NCI-H1930 (cell line): ENCODE measurements at places on chromosomes 12 and 14.

- no peak for DNase-seq
Measured at GRCh38 chr14:94145902-94146527, 16.6 kb upstream of the IFI27L2 start.

- DNase-seq, result no peak
Measured at GRCh38 chr12:104969343-104969742, 11.3 kb upstream of the SLC41A2 start.

GRCh38 chr12:73935817-73936216 lies 601.8 kb upstream of the ATXN7L3B start:
- no peak for DNase-seq

DNA sequence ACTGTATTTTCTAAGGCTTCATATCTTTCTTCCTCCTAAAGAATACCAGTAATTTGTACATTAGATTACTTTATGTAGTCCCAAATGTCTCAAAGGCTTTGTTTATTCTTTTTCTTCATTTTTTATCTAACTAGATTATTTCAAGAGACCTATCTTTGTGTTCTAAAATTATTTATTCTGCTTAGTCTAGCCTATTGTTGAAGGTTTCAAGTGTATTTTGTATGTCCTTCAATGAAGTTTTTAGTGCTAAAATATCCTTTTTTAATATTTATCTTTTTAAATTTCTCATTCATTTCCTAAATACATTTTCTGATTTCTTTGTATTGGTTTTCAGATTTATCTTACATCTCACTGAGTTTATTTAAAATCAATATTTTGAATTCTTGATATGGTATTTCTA lies 25.8 kb downstream of the OR4N5 start:
- DNase-seq, result no peak

GRCh38 chr14:53963320-53964227 lies 6.9 kb upstream of the BMP4 start:
- no peak for DNase-seq

DNA sequence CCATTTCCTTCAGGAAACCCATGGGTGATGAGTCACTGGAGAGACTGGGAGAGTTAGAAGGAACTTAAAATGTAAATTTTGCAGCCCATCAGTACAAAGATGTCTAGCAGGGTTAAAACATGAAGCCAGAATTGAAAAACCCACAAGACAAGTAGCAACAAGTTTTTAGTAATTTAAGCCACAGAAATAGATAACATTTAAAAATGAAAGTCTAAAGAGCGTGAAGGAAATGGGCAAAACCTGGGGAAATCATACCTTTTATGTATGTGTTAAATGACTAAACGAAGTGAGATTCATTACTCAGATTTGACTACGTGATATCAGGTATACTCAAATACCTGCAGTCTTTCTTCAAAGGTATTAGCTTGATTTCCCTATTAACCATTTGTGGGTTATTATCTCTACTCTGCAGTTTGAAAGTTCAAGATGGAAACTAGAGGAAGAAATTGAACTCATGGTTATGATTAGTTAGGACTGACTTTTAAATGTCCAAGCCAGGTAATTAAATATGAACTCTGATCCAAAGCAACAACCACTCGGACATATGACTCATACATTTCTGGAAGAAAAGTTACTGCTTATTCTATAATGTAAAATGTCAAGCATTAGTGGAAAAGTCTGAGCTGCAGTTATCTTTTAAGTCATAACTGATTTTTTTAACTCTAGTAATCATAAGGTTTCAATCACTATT lies 84.1 kb downstream of the ITPR2 start:
- no peak for DNase-seq

DNA sequence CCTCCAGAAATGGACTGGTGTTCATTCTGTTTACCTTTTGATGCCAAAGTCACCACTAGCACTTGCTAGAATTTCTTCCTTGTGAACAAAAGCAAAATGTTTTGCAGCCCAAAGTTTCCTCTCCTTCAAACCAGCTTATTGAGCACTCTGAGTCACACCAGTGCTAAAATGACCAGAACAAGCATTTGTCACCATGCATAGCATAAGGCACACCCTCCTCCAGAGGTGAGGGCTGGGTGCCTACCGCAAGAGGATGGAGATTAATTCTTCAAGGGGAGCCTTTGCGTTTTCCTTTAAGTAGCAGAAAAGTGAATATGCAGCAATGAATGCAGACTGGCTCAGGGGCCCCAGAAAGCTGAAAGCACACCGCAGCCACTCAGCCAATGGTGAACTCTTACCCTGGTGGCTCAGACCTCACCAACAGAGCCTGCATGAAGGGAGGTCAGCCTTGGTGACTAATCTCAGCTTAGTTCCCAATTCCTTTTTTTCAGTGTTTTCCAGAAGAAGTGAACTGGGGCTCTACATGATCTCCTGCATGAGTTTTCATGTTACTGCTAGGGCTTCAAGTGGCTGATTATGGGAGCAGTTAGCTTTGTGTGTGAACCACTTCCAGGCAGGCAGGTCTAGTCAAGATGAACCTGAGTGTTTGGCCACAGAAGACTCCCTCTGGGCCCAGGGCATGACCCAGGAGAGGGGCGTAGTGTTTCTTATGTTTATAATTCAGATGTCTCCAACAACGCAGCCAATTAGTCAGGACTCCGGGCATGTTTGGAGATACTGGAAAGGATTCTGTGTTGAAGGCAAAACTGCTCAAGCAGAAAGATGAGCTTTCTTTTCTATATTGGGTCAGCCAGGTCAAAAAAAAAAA lies 96.3 kb downstream of the PAX9 start:
- DNase-seq, result no peak

GRCh38 chr12:116476227-116476822 lies 82.9 kb upstream of the MAP1LC3B2 start:
- no peak for DNase-seq
